ENCODE measurements at places on chromosomes 2 and 18.

DNA sequence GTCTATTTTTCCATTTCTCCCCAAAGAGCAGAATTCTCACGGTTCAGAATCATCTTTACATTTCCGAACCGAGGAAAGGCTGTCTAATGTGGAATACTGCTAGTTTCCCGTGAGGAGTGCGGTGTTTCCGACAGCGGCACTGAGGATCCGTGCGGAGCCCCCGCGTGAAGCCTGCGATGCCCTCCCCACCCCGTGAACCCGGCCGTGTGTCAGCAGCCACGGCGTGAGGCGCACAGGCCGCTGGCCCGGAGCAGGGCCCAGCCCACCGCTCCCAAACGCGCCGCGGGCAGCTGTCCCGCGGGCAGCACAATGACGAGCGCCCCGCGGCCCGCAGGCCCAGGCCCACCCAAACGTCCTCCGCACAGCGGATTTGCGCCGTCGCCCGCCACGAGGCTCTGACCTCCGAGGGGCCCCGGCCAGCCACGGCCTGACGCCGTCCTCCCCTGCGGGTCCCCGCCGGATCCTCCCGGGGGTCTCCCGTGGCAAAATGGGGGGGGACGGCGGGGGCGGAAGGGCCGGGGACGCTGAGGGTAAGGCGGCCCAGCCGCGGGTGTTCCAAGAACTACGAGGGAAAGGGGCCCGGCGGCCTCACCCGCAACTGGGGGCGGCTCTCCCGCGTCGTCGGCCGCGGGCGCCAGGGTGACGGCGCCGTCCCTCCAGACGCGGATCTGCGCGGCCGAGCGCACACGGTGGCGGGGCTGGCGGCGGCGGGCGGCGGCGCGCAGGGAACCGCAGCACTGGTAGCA is 796 bp downstream of the SPIRE1 start:
- DNase-seq = peak; percentile 60

GRCh38 chr18:40019797-40020392 is 1935.1 kb upstream of the PIK3C3 start:
- no peak for DNase-seq

GRCh38 chr2:148306027-148306426 is 285.1 kb downstream of the MBD5 start:
- no peak for DNase-seq

DNA sequence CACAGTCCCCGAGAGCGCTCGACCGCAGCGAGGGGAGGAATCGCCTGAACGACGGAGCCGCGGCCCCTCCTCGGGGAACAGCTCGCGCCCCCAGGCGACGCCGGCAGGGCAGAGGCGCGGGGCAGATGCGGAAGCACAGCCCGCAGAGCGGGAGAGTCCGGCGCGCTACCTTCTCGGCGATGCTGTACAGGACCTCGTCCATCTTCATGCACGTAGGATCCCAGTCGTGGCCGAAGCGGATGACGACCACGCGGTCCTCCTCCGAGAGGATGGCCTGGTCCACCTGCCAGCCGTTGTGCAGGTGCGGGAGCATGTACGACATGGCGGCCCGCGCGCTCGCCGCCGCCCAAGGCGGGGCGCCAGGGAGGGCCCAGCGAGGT is 302 bp downstream of the TXNL4A start:
- DNase-seq = peak; percentile 81

DNA sequence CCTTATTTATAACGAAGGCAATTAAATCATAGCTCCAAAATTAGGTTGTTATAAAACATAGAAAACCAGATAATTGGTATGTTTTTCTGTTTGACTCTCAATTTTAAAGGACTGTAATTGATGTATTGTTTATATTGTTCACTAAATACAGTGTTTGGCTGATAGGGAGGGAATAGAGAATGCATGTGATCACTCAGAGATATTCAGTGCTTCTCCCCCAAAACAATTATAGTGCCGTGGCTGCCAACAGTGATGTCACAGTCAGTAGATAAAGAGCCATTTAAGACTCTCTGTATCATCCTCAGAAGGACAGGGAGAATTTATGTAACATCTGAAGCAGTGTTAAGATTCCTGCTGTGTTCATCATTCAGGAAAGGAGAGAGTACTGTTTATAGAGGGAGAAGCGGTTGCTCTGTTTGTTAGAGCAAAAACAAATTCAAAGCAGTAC is 69.6 kb downstream of the PHLPP1 start:
- DNase-seq = no peak

DNA sequence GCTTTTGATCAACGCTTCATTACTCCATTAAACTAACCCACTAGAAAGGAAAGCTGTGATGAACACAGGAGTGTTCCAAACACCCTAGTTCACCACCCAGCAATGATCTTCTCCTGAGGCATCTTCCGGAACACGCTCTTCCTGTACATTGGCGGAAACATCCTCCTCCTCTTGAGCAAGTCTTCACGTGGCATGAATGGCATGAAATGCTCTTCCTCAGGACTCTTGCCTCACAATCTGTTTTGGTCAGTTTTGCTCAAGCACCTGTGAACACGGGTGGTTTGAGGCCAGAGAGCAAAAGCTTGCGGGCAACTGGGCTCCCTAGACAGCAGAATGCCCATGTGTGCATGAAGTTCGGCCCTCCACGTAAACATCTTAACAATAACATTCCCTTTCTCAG is 734.2 kb upstream of the SALL3 start:
- no peak for DNase-seq

GRCh38 chr2:177538323-177538722 is 145.8 kb downstream of the AGPS start:
- no peak for DNase-seq

DNA sequence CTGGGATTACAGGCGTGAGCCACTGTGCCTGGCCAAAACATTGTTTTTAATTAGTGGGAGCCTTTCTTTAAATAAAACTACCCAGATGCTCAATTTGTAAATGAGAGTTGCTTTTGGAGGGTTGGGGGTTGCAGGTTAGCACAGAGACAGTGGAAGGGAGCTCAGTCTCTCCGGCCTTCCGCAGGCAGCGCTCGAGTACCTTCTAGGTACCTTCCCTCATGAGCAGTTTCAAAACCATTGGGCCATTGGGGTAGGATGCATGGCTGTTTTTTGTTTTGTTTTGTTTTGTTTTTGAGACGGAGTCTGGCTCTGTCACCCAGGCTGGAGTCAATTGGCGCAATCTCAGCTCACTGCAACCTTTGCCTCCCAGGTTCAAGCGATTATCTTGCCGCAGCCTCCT is 19.0 kb downstream of the SLC66A3 start:
- DNase-seq = no peak

GRCh38 chr2:45282646-45283045 is 273.4 kb upstream of the SIX2 start:
- DNase-seq = no peak

DNA sequence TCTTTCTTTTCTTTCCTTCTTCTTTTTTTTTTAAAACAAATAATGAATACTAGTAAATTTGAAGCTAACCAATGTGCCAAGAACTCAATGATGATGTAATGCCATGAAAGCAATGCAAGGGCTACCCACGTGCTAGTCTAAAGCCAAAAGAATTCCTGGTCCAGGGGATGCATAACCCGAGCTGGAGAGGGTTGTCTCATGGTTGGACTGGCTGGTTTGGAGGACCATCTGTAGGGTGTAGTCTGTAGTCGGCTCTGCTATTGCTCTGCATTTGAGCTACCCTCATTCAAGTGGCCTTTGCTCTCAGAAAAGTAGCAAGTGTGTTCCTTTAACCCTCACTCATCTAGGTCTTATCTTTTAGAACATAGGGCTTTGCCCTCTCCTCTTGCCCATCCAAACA is 469.6 kb upstream of the CELF4 start:
- no peak for DNase-seq

DNA sequence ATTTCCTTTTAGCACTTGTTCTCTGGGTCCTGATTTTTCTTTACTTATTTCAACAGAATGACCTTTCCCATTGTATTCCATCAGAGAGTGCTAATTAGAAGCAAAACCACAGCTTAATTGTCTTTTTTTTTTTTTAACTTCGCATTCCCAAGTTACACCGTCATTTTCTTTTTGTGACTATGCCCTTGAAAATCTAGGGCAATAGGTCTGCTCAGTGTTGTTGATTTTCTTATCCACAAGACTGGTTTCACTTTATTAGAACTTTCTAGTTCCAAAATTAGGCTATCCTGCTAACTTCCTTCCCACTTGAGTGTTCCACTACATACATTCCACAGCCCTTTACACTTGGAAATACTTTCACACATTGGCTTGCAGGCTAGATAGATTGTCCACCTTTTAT is 18.7 kb upstream of the ADAM17 start:
- no peak for DNase-seq

DNA sequence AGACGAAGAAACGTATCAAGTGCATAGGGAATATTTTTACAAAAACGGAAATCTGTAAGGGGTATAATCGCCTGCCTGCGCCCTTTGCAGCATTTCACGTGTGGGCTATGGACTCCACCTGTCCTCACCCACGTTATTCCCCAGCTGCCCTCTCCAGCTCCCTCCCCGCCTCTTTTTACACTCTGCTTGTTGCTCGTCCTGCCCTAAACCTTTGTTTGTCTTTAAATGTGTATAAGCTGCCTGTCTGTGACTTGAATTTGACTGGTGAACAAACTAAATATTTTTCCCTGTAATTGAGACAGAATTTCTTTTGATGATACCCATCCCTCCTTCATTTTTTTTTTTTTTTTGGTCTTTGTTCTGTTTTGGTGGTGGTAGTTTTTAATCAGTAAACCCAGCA is 169.4 kb upstream of the SIX3 start:
- no peak for DNase-seq

- no peak for DNase-seq
These were observed 121.2 kb upstream of the SLC35G4 start for GRCh38 chr18:11488175-11488574.

DNA sequence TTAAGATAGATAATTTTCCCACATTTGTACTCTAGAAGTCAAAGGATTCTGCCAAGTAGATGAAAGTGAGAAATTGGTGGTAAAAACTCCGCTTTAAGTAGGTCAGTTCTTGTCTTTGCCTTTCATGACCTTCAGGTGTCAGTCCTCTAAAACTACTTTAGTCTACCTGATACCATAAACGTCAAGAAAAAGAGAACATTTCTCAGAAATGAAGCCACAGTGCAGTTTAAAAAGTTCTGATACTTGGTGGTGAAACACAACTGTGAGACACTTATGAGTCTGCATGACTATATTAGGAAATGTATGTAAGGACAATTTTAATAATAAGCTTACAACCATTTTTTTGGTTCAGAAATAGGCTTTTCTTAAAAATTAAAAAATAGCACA is 583.3 kb downstream of the SATB2 start:
- DNase-seq = no peak

- DNase-seq = peak; percentile 46
These were observed 128.7 kb downstream of the UXS1 start for GRCh38 chr2:106065268-106065982.

DNA sequence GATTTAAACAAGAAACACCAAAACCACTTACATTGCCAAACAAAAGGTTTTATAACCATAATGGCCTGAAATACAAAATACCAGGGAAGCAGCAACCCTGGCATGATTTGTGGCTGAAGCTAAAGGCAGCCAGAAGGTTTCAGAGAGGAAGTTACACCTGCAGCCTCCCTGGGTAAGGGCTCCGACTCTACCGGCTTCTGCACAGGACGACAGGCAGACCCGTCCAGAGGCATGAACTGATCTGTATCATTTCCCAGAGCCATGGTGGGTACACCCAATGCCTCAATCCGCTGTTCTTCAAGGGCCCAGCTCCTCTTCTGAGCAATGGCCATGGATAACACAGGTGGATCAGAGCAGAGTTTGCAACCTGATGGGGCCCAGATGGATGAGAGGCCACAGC is 71.6 kb downstream of the PXDN start:
- no peak for DNase-seq

DNA sequence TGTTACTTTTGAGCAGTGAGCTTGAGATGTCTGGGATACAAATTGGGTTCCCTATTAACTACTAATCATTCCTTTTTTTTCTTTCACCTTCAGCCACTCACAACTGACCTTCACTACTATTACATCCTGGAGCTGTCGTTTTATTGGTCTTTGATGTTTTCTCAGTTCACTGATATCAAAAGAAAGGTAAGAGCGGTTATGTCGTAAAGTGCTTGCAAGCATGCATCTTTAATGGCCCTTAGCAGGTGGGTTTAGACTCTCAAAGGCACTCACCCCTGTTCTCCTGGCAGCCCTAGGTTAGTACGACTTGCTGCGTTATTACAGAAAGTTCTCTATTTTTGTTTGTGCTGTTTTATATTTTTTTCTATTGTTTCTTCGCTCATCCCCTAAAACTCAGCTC is 107.6 kb upstream of the NOSTRIN start:
- DNase-seq = no peak

DNA sequence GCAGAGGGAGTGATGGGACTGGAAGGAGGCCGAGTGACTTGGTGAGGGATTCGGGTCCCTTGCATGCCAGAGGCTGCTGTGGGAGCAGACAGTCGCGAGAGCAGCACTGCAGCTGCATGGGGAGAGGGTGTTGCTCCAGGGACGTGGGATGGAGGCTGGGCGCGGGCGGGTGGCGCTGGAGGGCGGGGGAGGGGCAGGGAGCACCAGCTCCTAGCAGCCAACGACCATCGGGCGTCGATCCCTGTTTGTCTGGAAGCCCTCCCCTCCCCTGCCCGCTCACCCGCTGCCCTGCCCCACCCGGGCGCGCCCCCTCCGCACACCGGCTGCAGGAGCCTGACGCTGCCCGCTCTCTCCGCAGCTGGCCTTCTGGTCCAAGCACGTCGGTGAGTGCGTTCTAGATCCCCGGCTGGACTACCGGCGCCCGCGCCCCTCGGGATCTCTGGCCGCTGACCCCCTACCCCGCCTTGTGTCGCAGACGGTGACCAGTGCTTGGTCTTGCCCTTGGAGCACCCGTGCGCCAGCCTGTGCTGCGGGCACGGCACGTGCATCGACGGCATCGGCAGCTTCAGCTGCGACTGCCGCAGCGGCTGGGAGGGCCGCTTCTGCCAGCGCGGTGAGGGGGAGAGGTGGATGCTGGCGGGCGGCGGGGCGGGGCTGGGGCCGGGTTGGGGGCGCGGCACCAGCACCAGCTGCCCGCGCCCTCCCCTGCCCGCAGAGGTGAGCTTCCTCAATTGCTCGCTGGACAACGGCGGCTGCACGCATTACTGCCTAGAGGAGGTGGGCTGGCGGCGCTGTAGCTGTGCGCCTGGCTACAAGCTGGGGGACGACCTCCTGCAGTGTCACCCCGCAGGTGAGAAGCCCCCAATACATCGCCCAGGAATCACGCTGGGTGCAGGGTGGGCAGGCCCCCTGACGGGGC is 4.6 kb downstream of the PROC start:
- peak; percentile 38 for DNase-seq

DNA sequence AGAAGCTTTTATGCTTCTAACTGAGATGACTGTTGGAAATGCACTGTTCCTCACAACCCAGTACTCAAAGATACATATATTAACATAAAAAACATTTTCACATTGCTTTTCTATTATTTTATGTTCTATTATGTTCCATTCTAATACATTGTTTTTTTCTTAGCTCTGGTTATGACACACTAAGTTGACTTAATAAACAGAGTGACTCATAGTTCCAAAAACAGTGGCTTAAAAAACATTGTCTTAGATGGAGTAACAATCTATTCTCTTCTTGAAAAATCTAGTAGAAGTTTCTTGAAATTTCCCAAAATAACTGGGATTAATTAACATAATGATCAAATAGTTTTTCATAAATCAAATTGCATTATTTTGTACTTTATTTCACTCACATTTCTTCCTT is 328.2 kb upstream of the LRATD1 start:
- no peak for DNase-seq

GRCh38 chr18:9994026-9994570 is 80.3 kb downstream of the VAPA start:
- no peak for DNase-seq

GRCh38 chr2:178306352-178307073 is 112.2 kb downstream of the OSBPL6 start:
- DNase-seq = peak; percentile 59

- no peak for DNase-seq
These were observed 51.4 kb upstream of the TRIB2 start for GRCh38 chr2:12665334-12665733.

- DNase-seq = peak; percentile 58
These were observed 218.3 kb upstream of the SMAD7 start for GRCh38 chr18:49169037-49169521.

Data from activated CD4-positive, alpha-beta T cell treated with anti-CD3 and anti-CD28 coated beads for 36 hours (primary cell).